Smooth muscle cell of trachea (primary cell): ENCODE measurements at places on chromosomes 2 and 18. TPM values are rescaled to one million over a fixed set of nuclear protein-coding genes. Genes with fewer than 3 reads are reported as not detected.

The AAMP gene
- total RNA-seq = 153 and 157 TPM in 2 replicates

The OTOS gene
- 1.2 TPM in 1 of 2 replicates, not detected in the other for total RNA-seq

The CDH2 gene
- 6.3 and 6.8 TPM in 2 replicates for total RNA-seq

The SLC23A3 gene
- total RNA-seq = 1.2 and 2.0 TPM in 2 replicates

The NEB gene
- total RNA-seq = 0.15 and 0.17 TPM in 2 replicates

The MATN3 gene
- total RNA-seq = 0.99 and 1.9 TPM in 2 replicates

The ADRA2B gene
- total RNA-seq = not detected in 2 replicates

The CWC22 gene
- total RNA-seq = 20.3 and 27.5 TPM in 2 replicates

The RGPD5 gene
- total RNA-seq = 13.6 and 15.6 TPM in 2 replicates

The TFCP2L1 gene
- under 0.01 TPM in 1 of 2 replicates, not detected in the other for total RNA-seq

The RNF125 gene
- total RNA-seq = 1.2 and 1.5 TPM in 2 replicates

The GPBAR1 gene
- not detected in 2 replicates for total RNA-seq

The SMAD4 gene
- total RNA-seq = 93.8 and 108 TPM in 2 replicates

The FHOD3 gene
- total RNA-seq = 18.8 and 22.3 TPM in 2 replicates

The MOCOS gene
- total RNA-seq = 5.5 and 13.7 TPM in 2 replicates

The DYSF gene
- 0.15 and 0.17 TPM in 2 replicates for total RNA-seq

The KCNG3 gene
- under 0.01 TPM in 1 of 2 replicates, not detected in the other for total RNA-seq

The ERMN gene
- not detected in 2 replicates for total RNA-seq

The CIDEA gene
- 0.29 TPM in 1 of 2 replicates, not detected in the other for total RNA-seq

The TCF23 gene
- total RNA-seq = not detected in 2 replicates

The GNAL gene
- 0.15 and 0.99 TPM in 2 replicates for total RNA-seq

The FRZB gene
- total RNA-seq = 0.17 and 0.44 TPM in 2 replicates

The UGT1A1 gene
- not detected in 2 replicates for total RNA-seq

The ILKAP gene
- 19.8 and 32.1 TPM in 2 replicates for total RNA-seq

The RAX gene
- not detected in 2 replicates for total RNA-seq

The EGR4 gene
- 0.83 TPM in 1 of 2 replicates, not detected in the other for total RNA-seq

The METTL8 gene
- 19.0 and 29.1 TPM in 2 replicates for total RNA-seq

The MYO5B gene
- under 0.01 TPM in 1 of 2 replicates, not detected in the other for total RNA-seq

The IL36A gene
- total RNA-seq = not detected in 2 replicates

The UGT1A3 gene
- not detected in 2 replicates for total RNA-seq

The REG1B gene
- not detected in 2 replicates for total RNA-seq

The LDLRAD4 gene
- total RNA-seq = under 0.01 and 0.17 TPM in 2 replicates
